ENCODE measurements at places on chromosomes 7 and 10. TPM values are rescaled to one million over a fixed set of nuclear protein-coding genes. Genes with fewer than 3 reads are reported as not detected.

ACTL6B gene
- not detected for total RNA-seq

TMEM236 gene
- total RNA-seq = not detected

SLC13A1 gene
- 0.10 TPM for total RNA-seq

- DNase-seq = no peak
Observed at GRCh38 chr10:70809011-70809611, 6.6 kb upstream of the SGPL1 start.

DNA sequence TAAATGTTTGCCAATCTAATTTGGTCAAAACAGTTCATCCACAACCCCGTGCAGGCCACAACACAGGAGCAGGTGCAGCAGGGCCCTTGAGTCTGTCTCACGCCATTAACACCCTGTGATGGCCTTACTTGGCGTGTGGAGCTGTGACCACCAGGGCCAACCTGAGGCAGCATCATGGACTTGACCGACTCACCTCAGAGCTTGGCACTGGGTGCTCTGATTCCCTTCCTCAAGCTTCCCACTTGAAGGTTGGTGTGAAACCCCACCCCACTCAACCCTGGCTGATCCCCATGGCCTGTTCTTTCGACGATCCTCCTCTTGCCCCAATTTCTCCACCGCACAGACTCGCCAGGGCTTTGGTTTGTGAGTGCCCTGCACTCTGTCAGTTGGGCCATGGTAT, 623.1 kb downstream of the PTPRN2 start:
- no peak for DNase-seq

DNA sequence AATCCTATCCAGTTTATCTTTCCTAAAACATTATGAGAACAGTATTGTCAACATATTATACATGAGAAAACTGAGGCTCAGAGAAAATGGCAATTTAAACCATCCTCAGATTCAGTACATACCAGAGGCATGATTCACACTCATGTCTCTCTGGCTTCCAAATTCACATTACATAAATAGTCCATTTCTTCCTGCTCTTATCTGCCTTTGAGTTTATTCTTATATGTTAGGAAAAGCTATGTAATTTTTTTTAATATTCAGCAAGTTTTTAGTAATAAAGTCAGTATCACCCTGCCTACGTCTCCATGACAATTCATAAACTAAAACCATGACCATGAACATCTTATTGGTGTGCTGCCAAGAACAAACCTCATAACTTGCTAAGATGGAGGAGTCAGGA, 1260.2 kb upstream of the SORCS1 start:
- no peak for DNase-seq

- DNase-seq = no peak
Observed at GRCh38 chr10:67836488-67836887, 1.5 kb downstream of the DNAJC12 start.

GRCh38 chr10:3811291-3811870, 26.4 kb upstream of the KLF6 start:
- peak; percentile 76 for DNase-seq

DNA sequence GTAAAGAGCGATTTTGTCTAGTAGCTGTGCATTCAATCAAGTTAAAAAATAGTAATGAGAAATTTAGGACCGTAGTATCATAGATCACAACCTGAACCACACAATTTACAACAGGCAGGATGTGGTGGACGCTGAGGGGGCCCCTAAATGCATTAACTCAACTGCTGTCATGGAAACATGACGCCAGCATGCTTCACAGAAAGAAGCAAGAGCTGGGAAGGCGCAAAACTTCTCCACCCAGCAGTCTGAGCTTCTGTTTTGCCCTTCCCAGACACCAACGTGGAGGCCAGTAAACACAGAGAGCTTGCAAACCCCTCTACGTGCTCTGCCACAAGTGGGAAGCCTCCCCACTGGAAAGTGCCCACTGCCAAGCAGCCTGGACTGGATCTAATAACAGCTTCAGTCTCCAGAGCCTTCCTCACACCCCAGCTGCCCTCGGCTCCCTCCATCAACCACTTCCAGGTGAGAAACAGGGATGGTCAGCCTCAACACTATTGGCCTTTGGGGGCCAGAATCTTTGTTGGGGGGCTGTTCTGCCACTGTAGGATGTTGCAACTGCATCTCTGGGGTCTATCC, 151.8 kb downstream of the SFMBT2 start:
- no peak for DNase-seq
